Left ventricle myocardium inferior (tissue), 1 donor: ENCODE measurements at places on chromosomes 6 and 20. TPM values are rescaled to one million over a fixed set of nuclear protein-coding genes. Genes with fewer than 3 reads are reported as not detected.

- no peaks in the 10 kb centered on the region for H3K27me3 ChIP-seq
- H3K4me1 ChIP-seq: peaks cover 7% of the 10 kb centered on the region
- H3K36me3 ChIP-seq: no peaks in the 10 kb centered on the region
- no peak overlapping the region for H3K4me3 ChIP-seq
- no peak overlapping the region for H3K27ac ChIP-seq
- no peak for DNase-seq
Measured at GRCh38 chr6:18269253-18269652, 4.9 kb upstream of the DEK start.

GRCh38 chr6:35082046-35082732, 59.0 kb downstream of the TCP11 start:
- peaks cover 100% of the 10 kb centered on the region for H3K36me3 ChIP-seq
- peak overlapping the region; percentile 61 for H3K27ac ChIP-seq

TCP11 gene
- not detected for total RNA-seq

ZNF831 gene
- total RNA-seq: 0.05 TPM

DAAM2 gene
- 19.1 TPM for total RNA-seq

- no peak overlapping the region for H3K4me3 ChIP-seq
- DNase-seq: peak; percentile 21
- no peaks in the 10 kb centered on the region for H3K36me3 ChIP-seq
- H3K4me1 ChIP-seq: peaks cover 24% of the 10 kb centered on the region
Measured at GRCh38 chr6:165611294-165611693, 51.7 kb downstream of the PDE10A start.

DNA sequence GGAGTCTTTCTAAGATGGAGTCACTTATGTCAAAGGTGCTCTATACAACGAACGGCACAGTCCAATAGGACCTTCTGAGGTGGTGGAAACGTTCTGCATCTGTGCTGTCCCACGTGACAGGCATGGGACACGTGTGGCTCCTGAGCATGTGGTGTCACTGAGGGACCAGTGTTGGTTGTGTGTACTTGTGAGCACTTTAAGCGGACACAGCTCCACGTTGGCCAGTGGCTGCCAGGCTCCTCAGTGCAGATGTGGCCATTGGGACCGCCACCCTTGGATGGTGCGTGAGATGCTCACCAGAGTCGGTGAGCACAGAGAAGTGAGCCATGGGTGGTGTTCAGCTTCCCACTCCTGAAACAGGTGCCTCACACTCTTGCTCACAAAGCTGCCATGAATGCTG, 110.0 kb downstream of the SYNDIG1 start:
- no peak overlapping the region for H3K4me3 ChIP-seq
- no peak overlapping the region for H3K27ac ChIP-seq
- DNase-seq: no peak

TRIM39 gene
- 7.7 TPM for total RNA-seq

DNA sequence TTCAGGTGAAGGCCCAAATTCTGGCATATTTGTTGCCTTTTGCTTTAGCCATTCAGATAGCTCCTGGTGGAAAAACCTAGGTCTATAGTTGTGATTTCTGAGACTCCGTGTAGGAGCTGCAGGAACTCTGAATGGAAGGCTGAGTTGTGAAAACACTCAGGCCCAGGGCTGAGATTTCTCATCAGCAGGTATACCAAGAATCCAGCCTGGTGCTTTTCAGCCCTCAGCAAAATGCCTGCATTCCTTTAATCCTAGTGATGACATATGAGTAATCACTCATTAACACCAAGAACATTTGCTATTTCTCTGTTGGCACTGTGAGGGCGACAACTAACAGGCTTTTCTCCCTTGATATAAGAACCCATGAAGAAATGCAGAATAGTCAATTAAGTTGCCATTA, 546.1 kb upstream of the MAN1A1 start:
- no peak overlapping the region for H3K4me3 ChIP-seq
- H3K27me3 ChIP-seq: no peaks in the 10 kb centered on the region
- DNase-seq: no peak
- H3K36me3 ChIP-seq: no peaks in the 10 kb centered on the region
- no peaks in the 10 kb centered on the region for H3K4me1 ChIP-seq
- H3K27ac ChIP-seq: no peak overlapping the region
